ENCODE measurements at places on chromosomes 13 and 19. TPM values are rescaled to one million over a fixed set of nuclear protein-coding genes. Genes with fewer than 3 reads are reported as not detected.

GRCh38 chr19:51490676-51491075 is 10.9 kb downstream of the SIGLEC12 start:
- no peak for DNase-seq
- peaks cover 2% of the 10 kb centered on the region for H3K36me3 ChIP-seq
- peaks cover 30% of the 10 kb centered on the region for H3K27me3 ChIP-seq
- peaks cover 34% of the 10 kb centered on the region for H3K4me1 ChIP-seq
- no peak overlapping the region for H3K4me3 ChIP-seq

DNA sequence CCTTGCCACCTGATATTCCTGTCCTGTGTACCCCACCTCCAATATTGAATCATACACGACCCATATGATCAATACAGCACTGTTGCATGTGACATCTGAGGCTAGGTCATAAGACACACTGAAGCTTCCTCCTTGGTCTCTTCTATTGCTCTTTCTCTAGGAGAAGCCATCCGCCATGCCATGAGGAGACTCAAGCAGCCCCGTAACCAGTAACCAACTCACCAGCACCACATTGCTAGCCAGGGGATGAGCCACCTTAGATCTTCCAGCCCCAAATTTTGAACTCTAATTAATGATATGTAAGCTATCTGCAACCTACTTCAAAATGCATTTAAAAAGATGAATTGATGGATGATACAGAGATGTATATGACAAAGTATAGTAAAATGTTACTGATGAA is 28.6 kb downstream of the ZNF557 start:
- peaks cover 5% of the 10 kb centered on the region for H3K27me3 ChIP-seq
- H3K4me1 ChIP-seq = peaks cover 26% of the 10 kb centered on the region
- peak overlapping the region; percentile 95 for H3K4me3 ChIP-seq
- no peak for DNase-seq

DNA sequence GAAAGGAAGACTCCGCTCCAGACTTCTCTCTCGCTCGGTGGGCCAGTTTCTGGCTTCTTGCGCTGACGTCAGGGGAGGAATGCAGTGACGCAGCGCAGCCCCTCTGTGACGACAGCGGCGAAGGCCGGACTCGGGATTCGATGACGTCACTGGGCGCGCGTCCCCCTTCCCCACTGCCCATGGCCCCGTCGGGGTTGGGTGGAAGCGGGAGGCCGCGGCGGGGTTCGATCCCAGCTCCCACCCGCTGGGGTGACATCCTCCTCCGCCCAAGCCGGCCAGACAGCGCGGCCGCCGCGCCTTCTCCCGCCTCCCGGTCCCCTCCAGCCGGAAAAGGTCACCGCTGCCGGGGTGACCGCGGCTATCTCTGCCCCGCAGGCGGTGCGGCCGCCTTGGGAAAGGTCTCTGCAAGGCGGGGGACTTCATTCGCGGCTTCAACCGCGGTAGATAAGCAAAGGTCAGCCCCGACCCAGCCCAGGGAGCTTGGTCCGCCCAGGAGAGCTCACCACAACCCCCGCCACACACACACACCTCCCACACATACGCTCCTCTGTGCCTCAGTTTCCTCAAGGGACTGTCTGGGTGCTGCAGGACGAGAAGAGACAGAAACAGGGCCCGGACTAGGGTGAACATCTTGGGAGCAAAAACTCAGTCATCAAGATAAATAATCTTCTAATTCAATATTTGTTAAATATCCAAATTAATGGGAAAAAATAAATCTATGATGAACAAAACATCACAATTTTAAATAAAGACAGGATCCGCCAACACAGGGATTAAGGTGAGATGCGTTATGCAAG is 844 bp upstream of the RFX1 start:
- peak overlapping the region; percentile 98 for H3K27ac ChIP-seq
- H3K4me3 ChIP-seq = peak overlapping the region; percentile 95
- peaks cover 32% of the 10 kb centered on the region for H3K4me1 ChIP-seq
- no peaks in the 10 kb centered on the region for H3K36me3 ChIP-seq

The COL4A2 gene
- total RNA-seq = not detected

The NUDT19 gene
- 28.0 TPM for total RNA-seq

The LYL1 gene
- 6.3 TPM for total RNA-seq
